ENCODE measurements at places on chromosomes 3 and 15.

- no peak for DNase-seq
Measured at GRCh38 chr3:173889596-173889995, 492.1 kb downstream of the NLGN1 start.

GRCh38 chr3:127790882-127791183, 31.5 kb downstream of the MGLL start:
- no peak for DNase-seq

GRCh38 chr15:35088329-35088728, 3.2 kb upstream of the NANOGP8 start:
- DNase-seq = no peak

GRCh38 chr15:64423970-64424369, 36.3 kb downstream of the TRIP4 start:
- DNase-seq = no peak

DNA sequence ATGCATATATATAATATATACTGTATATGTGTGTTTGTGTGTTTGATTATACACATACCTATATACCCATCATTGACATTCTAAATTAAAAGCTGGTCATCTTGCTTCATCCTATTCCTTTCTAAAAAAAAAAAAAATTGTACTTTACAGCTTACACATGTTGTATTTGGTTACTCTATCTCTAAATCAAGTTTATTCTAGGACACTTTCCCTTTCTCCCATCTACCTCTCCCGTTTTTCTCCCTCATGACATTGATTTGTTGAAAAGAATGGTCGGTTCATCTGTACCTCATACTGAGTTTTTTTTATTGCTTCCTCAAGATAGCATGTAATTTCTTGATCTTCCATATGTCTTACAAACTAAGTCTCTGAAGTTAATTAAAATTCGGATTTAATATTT, 26.9 kb downstream of the GABPB1 start:
- DNase-seq = no peak

DNA sequence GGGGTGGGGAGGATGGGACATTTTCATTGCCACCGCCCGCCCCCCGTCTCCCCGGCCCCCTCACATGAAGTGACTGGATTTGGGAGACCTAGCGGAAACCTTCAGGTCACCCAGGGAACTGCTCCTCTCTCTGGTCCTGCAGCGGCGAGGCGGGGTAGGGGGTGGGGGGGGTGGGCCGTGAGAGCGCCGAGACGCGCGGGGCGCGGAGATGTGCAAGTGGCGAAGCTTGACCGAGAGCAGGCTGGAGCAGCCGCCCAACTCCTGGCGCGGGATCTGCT, 712 bp upstream of the MME start:
- DNase-seq = no peak

GRCh38 chr3:100665230-100665629, 44.1 kb upstream of the TFG start:
- no peak for DNase-seq

DNA sequence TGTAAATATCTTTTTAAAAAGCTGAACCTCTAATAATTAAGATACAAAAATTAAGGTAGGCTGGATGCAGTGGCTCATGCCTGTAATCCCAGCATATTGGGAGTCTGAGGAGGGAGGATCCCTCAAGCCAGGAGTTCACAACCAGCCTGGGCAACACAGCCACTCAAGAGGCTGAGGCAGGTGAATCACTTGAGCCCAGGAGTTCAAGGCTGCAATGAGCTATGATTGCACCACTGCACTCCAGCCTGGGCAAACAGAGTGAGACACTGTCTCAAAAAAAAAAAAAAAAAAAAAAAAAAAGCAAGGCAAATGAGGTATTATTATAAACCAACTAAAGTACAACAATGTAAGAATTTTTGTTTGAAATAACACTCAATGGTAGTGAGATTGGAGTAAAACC, 47.6 kb downstream of the EFHB start:
- peak; percentile 46 for DNase-seq

DNA sequence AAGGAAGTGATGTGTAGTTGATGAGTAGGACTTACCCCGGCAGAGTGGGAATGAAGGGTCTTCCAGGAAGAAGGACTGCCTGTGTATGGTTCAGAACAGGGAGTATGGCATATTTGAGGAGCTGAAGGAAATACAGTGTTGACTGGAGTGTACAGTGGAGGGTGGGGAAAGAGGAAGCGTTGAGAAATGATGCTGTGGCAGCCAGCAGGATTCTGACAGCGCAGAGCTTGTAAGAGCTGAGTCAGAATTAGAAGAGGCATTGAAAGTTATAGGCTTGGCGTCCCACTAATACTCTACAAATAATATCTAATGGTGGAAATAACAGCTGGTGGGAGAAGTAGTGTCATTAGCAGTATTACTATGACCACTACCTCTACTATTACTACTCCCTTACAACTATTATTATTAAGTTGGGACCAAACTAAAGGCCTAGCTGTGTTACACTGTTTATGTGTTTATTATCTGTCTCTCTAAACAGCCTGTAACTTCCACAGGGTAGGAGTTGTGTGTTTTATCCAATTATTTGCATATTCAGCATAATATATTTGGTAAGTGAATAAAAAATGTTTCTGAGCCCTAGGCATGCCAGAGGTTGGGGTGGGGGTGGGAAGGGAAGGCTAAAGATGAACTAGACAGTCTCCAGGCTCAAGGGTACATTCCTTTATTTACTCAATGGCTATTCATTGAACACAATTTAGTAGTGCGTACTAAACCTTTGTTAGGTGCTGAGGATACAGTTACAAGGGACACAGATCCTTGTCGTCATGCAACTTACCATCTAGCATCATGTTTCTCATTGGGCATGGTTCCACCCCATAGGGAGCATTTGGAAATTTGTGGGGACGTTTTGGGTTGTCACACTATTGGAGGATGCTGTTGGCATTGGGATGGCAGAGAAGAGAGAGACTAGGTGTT, 428.8 kb upstream of the ONECUT1 start:
- peak; percentile 18 for DNase-seq

- no peak for DNase-seq
Measured at GRCh38 chr3:147422601-147423536, 13.7 kb downstream of the ZIC1 start.

DNA sequence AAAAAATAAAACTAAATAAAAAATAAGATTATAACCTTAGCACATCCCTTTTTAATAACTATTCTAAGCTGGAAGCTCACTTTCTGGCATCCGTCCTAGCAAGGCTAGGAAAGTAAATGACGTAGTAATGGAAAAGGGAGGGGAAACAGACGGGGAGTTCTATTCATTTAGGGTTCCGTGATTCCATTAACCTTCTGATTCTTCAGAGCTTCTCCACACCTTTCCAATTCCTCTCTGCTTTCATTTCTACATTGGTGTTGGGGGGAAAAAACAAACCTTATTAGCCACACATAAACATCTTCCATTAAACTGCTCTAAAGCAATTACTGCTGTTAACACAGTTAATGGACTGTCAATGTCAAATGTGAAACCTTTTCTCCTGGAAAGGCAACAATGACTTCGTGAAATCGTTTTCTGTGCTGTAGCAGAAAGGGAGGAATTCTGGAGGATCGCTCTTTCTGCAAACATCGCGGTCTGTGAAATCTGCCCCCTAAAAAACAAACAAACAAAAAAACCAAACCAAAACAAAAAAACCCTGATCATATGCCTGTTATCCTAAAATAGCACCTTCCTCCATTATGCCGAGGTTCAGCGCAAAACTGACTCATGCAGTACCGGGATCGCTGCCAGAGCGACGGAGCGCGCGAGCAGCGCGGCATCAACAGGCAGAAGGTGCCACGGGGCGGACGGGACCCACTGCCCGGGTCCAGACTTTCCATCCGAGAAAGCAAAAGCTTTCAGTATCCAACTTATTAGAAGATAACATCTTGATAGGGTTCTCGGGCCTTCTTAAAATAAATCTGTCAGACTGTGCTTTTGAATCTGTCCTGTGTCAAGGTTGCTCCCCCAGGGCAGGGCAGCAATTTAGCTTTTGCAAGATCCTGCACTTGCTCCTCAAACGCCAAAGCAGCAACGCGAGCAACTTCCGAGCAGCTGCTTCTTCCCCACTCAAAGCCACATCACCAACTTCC, 156.2 kb downstream of the FGF12 start:
- no peak for DNase-seq

DNA sequence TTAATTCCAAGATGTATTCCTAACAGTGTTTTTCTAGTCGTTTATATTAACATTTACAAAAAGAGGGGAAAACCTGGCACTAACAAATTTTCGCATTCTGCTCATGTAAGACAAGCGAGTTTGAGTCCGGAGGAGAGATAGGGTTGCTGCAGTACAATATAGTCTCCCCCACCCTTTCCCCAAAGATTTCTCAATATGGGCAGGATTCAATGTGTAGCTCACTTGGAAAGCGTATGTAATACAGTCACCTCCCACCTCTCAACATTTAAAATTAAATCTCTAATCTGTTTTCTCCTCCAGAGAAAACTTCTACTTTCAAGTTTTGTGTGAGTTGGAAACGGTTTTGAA, 57.9 kb downstream of the CMSS1 start:
- peak; percentile 39 for DNase-seq

DNA sequence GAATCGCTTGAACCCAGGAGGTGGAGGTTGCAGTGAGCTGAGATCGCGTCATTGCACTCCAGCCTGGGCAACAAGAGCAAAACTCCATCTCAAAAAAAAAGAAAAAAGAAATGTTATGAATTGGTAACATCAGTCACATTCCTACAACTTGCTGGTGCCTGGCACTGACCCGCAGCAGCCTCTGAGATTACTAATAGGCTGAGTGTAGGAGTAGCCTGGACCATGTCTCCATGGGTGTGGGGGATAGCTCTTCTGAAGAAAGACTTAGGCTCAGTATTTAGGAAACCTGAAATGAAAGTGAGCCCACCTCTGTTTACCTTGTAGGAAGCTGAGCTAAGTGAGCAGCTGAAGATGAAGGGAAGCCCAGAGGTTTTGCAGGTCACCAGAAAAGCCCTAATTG, 148.3 kb downstream of the LRRC28 start:
- DNase-seq = no peak

DNA sequence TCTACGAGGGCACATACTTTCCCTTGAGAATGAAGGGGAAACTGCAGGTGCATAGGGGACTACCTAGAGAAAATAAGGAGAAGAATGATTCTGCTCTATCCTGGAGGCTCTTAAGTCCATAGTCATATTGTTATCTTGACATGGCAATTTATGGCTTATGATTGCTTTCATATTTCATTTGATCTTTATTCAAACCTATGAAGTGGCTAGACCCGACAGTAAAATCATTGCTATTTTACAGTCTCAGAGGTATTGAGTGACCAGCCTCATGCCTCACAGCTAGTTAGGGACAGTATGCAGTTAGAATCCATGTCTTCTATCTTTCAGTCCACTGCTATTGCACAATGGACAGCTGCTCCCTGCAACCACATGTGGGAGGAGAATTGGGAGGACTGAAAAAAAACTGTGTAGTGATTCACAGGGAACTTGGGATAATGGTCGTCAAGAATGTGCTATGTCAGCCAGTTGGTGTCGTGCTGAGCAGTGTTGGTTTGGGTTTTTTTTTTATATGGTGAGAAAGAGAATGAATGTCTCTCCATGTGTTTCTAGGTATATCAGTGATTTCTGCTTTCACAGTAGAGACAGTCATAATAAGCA, 63.2 kb upstream of the SPPL2A start:
- DNase-seq = peak; percentile 70

Measured in HepG2 (cell line).